ENCODE measurements at places on chromosomes 1 and 21. TPM values are rescaled to one million over a fixed set of nuclear protein-coding genes. Genes with fewer than 3 reads are reported as not detected.
A peak's percentile ranks its signal among the peaks of the same experiment; 100 is the strongest.

DNA sequence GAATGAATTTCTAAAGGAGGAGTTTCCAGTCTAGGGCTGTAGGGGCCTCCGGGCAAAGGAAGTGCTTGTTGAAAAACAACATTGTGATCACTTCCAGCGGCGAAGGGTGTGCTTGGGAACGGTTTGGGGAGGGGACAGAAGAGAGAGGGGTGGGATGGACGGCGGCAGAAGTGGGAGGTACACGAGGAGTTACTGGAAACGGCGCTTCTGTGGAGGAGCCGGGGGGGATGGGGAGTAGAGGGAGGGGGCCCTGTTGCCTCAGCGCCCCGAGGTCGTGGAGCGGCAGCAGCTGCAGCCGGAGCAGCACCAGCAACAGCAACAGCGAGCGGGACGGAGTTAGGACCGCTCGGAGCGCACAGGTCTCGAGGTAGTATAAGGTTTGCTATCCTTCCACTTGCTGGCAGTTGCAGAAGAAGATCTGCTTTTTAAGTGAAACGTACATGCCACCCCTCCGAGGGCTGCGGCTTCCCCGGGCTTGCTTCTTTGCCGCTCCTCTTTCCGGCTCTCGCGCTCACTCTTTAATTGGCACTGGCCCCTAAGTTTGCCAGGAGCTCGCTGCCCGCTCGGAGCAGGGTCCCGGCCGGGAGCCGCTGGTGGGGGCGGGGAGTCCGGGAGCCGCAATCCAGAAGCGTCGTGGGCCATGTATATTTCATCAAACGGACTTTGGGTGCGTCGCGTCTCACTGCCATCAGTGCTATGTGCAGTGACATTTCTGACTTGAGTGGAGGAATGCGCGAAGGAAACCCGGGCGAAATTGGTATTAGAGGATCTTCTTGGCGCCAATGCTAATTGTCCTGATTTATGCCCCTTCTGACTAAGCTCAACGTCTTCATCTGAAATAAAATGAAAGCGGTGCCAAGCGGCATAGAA, 771 bp upstream of the NTNG1 start:
- peak overlapping the region; percentile 80 for H3K4me3 ChIP-seq
- H3K4me1 ChIP-seq: no peaks in the 10 kb centered on the region
- H3K36me3 ChIP-seq: no peaks in the 10 kb centered on the region
- no peaks in the 10 kb centered on the region for H3K27me3 ChIP-seq

Gene GJA4
- total RNA-seq: 1.4 TPM

DNA sequence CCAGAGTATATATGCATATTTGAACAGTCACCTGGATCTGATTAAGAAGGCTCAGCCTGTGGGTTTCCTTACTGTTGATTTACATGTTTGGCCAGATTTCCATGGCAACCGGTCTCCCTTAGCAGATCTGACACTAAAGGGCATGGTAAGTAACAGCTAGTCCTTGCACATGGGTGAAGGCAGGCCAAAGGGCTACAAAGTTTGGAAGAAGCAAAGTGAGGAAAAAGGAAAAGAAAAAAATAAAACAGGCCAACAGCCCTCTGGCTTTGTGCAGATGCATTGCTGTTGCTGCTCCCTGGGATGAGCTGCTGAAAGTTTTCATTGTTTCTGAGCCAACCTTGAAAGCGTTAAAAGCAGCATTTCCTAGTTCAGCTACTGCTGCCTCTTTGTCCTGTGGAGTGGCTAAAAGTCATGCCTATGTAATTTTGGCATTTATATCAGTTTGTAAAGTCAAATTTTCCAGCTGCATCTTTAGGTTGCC, 176.5 kb upstream of the HOOK1 start:
- no peak overlapping the region for H3K27ac ChIP-seq
- H3K4me3 ChIP-seq: no peak overlapping the region
- no peaks in the 10 kb centered on the region for H3K36me3 ChIP-seq
- DNase-seq: no peak

- H3K36me3 ChIP-seq: no peaks in the 10 kb centered on the region
- no peak for DNase-seq
- H3K27ac ChIP-seq: no peak overlapping the region
- H3K4me3 ChIP-seq: no peak overlapping the region
- no peaks in the 10 kb centered on the region for H3K27me3 ChIP-seq
- H3K4me1 ChIP-seq: peaks cover 12% of the 10 kb centered on the region
Measured at GRCh38 chr1:226762055-226762454, 23.0 kb upstream of the ITPKB start.

GRCh38 chr1:38730511-38731397, 128.8 kb downstream of the RRAGC start:
- H3K27ac ChIP-seq: no peak overlapping the region
- H3K36me3 ChIP-seq: no peaks in the 10 kb centered on the region
- H3K27me3 ChIP-seq: no peaks in the 10 kb centered on the region

GRCh38 chr1:44700573-44700972, 26.1 kb downstream of the ARMH1 start:
- H3K27me3 ChIP-seq: no peaks in the 10 kb centered on the region
- H3K27ac ChIP-seq: no peak overlapping the region
- H3K4me3 ChIP-seq: no peak overlapping the region
